Urinary bladder (tissue), 4 donors: ENCODE measurements at places on chromosomes 2 and 18. TPM values are rescaled to one million over a fixed set of nuclear protein-coding genes. Genes with fewer than 3 reads are reported as not detected.

The NT5C1B gene
- total RNA-seq, result not detected

The SRD5A2 gene
- 16.2 TPM for total RNA-seq

The TDRD15 gene
- total RNA-seq, result 3.8 TPM

The COL4A3 gene
- 0.74 TPM for total RNA-seq

The DUSP19 gene
- 9.6 TPM for total RNA-seq

The WDFY1 gene
- total RNA-seq, result 104 TPM

The PROKR1 gene
- 0.69 TPM for total RNA-seq

The OSGEPL1 gene
- 20.4 TPM for total RNA-seq

The ANKRD30B gene
- not detected for total RNA-seq

The GPR148 gene
- not detected for total RNA-seq
